Dermis blood vessel endothelial cell (primary cell): ENCODE measurements at places on chromosomes 2 and 18.

GRCh38 chr2:177998006-177998405 is 74.6 kb downstream of the PDE11A start:
- no peak for DNase-seq

DNA sequence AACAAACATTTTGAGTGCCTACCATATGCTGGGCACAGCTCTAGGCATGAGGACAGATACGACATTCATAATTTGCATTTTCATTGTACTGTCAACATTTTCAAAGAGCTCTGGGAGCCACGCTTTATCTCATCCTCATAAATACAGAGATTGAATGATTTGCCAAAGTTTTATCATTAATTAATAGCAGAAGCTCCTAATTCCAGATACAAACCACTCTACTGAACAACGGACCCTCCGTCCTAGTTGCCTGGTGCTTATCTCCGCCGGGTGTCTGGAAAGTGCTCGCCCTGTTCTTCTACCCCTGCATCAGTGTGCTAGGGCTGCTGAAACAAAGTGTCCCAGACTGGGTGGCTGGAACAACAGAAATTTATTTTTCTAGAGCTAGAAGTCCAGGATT is 23.8 kb downstream of the SERTAD2 start:
- DNase-seq: no peak

GRCh38 chr2:206463685-206464084 is 20.4 kb downstream of the ADAM23 start:
- no peak for DNase-seq

GRCh38 chr18:40124107-40124506 is 1830.9 kb upstream of the PIK3C3 start:
- DNase-seq: no peak

- DNase-seq: no peak
Observed at GRCh38 chr2:217944366-217944765, 58.4 kb downstream of the TNS1 start.

DNA sequence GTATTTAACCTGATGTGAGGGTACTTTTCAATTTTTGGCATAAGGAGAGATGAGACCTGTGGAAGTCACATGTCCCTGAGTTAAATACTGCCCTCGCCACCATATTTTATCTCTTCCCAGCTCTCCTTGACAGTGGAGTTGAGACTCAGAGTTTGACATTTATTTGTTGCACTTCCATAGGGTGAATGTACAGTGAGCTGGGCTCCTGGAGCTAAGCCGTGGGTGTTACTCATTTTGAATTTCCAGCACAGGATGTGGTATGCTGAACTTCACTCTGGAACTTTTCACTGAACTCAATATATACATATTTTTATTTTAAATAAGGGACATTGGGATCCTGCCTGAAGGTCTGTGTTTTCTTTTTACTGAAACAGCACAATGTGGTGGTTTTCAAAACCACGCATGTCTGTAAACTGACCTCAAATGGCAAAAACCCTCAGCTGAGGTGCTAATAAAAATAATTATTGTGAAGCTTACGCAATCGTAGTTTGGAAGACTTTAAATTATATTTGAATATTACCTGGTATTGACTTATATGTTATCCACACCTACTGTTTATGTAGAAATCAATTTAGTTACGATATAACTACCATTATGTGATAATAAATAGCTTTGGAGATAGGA is 12.1 kb downstream of the RNF144A start:
- no peak for DNase-seq

DNA sequence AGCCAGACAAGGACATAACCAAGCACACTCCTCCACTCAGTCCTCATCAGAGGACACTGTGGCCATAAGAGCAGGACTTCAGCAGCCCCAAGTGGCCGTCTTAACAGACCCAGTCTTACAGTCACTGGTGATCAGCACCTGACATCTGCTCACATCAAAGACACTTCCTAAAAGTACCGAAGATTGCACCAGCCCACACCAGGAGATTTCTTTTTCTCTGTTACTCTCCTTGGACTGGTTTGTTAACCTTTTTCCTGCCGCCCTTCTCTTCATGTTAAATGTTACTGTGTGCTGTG is 44.1 kb downstream of the MRPS5 start:
- peak; percentile 11 for DNase-seq
